Endothelial cell (in vitro differentiated cells): ENCODE measurements at places on chromosomes 3 and 15. TPM values are rescaled to one million over a fixed set of nuclear protein-coding genes. Genes with fewer than 3 reads are reported as not detected.

GRCh38 chr15:81723701-81724100 lies 322.1 kb downstream of the MEX3B start:
- H3K27ac ChIP-seq, result no peak overlapping the region
- H3K27me3 ChIP-seq, result no peaks in the 10 kb centered on the region
- peaks cover 11% of the 10 kb centered on the region for H3K4me1 ChIP-seq
- no peak overlapping the region for H3K4me3 ChIP-seq
- DNase-seq, result no peak

TRAT1 gene
- 0.51 TPM for total RNA-seq

DNA sequence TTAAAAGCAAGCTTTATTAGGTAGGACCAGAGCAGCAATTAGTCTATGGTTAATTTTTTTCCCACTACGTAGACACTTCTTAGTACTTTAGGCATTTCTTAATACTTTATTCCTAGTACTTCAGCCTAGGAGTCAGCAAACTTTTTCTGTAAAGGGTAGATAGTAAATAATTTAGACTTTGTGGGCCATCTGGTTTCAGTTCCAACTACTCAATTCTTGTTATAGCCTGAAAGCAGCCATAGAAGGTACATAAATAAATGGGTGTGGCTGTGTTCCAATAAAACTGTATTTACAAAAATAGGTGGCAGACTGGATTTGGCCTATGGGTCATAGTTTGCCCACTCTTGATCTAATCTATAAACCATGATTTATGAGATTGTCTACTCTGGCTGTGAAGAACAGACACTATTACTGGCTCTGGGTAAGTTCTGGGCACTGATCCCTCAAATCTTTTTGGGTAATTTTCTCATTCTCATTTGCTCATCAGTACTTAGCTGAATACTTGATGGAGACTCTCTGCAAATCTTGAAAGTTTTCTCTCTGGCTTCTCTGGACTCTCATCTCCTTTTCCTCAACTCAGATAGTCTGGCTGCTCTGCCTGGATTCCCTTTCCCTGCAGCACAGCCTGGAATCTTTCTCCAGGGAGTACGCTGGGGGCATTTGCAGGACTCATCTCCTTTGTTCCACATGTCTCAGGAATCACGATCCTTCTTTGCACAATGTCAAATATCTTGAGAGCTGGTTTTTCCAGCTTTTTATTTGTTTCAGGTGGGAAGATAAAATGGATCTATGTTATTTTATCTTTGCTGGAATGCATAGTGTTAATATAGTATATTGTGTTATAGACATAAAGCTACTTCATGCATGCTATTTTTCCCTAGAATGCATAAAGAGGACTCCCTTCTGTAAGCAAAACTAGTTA lies 524.8 kb upstream of the TBL1XR1 start:
- H3K4me3 ChIP-seq, result no peak overlapping the region
- no peaks in the 10 kb centered on the region for H3K36me3 ChIP-seq
- DNase-seq, result no peak
- H3K27ac ChIP-seq, result no peak overlapping the region
- no peaks in the 10 kb centered on the region for H3K27me3 ChIP-seq

GRCh38 chr15:73700041-73700842 lies 16.1 kb downstream of the CD276 start:
- peak overlapping the region; percentile 21 for H3K27ac ChIP-seq
- H3K27me3 ChIP-seq, result peaks cover 16% of the 10 kb centered on the region
- peak overlapping the region; percentile 65 for H3K4me3 ChIP-seq
- H3K36me3 ChIP-seq, result peaks cover 33% of the 10 kb centered on the region
- peaks cover 56% of the 10 kb centered on the region for H3K4me1 ChIP-seq

DNA sequence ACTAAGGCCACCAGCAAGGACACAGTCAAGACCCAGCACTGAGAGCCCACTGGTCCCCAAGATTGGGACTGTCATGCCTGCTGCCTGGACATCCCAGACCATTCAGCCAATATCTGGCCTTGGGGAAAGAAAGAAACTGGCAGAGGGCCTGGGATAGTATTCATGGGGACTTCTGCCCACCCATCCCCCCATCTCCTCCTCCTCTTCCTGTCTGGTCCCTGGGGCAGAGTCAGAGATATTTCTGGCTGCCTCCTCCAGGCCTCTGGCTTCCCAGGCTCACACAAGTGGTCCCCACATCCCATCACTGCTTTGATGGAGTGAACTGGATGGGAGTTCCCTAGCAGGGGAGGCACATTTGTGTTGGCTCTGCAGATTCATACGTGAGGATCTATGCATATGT lies 4.2 kb upstream of the RASL12 start:
- H3K36me3 ChIP-seq, result no peaks in the 10 kb centered on the region
- H3K4me1 ChIP-seq, result peaks cover 2% of the 10 kb centered on the region
- no peak overlapping the region for H3K27ac ChIP-seq
- no peak overlapping the region for H3K4me3 ChIP-seq

GRCh38 chr15:46489276-46489675 lies 854.4 kb downstream of the SQOR start:
- H3K4me1 ChIP-seq, result no peaks in the 10 kb centered on the region
- peaks cover 2% of the 10 kb centered on the region for H3K27me3 ChIP-seq
- H3K27ac ChIP-seq, result no peak overlapping the region
- no peak overlapping the region for H3K4me3 ChIP-seq
- DNase-seq, result no peak

RTP4 gene
- total RNA-seq, result not detected

DNA sequence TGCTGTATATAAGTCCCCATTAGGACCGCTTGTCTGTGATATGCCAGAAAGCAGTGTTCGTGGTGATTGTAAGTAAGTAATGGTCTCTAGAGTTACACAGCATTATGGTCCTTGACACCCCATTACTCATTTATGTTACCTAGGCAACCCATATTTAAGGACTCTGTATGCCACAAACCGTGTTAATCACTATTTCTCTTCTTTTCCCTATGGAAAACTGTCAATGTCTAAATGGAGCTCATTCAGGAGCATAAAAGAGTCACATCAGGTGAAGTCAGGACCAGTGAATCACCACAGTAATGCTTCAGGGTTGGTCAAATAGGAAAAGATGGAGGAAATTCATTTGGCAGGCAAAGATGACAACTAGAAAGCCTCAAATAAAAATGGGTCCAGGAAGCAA lies 146.6 kb upstream of the PEX5L start:
- H3K27ac ChIP-seq, result no peak overlapping the region
- H3K27me3 ChIP-seq, result no peaks in the 10 kb centered on the region
- no peaks in the 10 kb centered on the region for H3K36me3 ChIP-seq
- DNase-seq, result no peak
- no peak overlapping the region for H3K4me3 ChIP-seq

DNA sequence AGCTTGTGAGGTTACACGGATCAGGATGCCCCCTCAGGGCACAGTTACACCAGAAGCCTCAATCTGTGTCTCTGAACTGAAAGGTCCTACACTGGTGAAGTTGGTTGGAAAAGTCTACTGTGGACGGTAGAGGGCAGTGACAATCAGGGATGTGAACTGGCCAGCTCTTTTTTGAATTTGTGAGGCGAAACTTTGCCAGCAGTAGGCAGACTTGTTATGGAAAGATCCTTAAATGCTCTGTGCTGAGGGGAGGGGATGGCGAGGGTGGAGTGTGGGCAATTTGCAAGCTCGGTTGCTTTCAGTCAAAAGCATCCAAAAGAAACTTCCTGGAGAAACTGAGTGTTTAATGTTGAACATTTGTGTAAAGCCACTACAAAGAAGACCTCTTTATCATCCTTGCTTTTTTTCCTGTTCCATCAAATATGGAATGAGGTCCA lies 127.4 kb upstream of the ABHD17C start:
- no peaks in the 10 kb centered on the region for H3K36me3 ChIP-seq
- peaks cover 2% of the 10 kb centered on the region for H3K27me3 ChIP-seq
- H3K4me1 ChIP-seq, result peaks cover 34% of the 10 kb centered on the region
- H3K4me3 ChIP-seq, result no peak overlapping the region
- peak; percentile 64 for DNase-seq

AADACL2 gene
- total RNA-seq, result not detected

GRCh38 chr3:184255291-184256039 lies 5.9 kb downstream of the CAMK2N2 start:
- H3K36me3 ChIP-seq, result peaks cover 8% of the 10 kb centered on the region
- no peak overlapping the region for H3K27ac ChIP-seq
- H3K4me3 ChIP-seq, result no peak overlapping the region
- H3K27me3 ChIP-seq, result peaks cover 25% of the 10 kb centered on the region
- DNase-seq, result no peak

NR1I2 gene
- 0.23 TPM for total RNA-seq

DNA sequence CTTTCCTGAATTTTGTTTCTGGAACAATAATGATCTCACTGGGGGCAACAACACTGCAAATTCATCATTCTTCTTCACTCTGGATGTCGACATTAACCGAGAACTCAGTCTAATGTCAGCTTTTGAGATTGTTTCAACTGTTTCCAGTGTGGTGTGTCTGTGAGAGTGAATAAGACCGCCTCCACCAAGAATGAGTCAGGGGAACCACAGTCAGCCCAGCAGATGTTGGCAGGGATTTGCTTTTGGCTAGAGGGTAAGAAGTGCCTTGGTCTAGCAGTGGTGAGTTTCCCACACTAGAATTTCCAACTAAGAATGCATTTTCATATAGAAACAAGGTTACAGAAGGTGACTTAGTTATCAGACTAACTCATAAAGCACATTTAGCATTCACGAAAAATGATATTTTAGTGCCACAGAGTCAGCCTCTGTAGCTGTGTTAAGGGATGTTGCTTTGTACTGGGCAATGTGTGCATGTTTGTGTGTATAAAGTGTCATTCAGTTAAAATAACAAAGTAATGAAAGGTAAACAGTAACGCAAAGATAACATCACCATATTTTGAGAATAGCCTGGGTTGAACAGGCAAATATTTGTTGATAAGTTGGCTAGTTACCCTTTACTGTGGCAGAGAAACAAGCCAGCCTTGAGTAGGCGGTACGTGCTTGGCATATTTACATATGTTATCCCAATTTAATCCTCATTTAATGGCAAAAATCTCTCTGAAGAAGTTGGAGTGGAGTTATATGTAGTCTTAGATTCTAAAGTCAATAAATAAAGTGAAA lies 33.8 kb downstream of the DRD3 start:
- no peaks in the 10 kb centered on the region for H3K36me3 ChIP-seq
- no peaks in the 10 kb centered on the region for H3K4me1 ChIP-seq
- no peaks in the 10 kb centered on the region for H3K27me3 ChIP-seq
- no peak overlapping the region for H3K27ac ChIP-seq
- no peak for DNase-seq

DNA sequence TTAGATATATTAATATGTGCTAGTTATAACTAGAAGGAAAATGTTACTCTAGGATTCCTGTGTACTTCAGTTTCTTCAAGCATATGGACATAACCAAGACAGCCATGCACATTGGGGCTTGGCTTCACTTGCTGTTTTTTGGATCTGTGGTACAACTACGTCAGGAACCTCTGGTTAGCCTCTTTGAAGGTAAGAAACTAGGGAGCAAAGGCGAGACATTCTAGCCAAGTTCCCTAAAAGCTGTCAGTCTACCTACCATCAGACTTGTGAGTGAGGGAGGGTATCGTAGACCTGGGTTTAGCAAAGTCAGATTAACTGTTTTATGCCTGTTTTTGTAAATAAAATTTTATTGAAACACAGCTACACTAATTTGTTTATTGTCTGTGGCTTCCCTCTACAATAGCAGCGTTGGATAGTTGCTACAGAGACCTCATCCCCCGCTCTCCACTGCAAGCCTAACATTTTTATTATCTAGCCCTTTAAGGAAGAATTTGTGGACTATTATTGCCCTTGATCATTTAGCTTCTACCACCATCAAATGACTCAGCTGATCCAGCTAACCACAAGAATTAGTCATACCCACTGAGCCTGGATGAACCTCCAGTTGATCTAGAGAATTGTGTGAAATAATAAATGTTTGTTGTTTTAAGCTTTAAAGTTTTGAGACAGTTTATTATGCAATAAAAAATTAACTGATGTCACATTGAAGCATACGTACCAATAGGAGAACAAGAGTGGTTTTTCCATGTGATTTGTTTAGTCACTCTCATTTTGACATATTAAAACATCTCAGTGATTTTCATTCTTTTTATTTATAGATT lies 58.1 kb downstream of the RSRC1 start:
- no peak for DNase-seq
- no peak overlapping the region for H3K4me3 ChIP-seq
- no peaks in the 10 kb centered on the region for H3K4me1 ChIP-seq
- no peak overlapping the region for H3K27ac ChIP-seq
- H3K27me3 ChIP-seq, result no peaks in the 10 kb centered on the region

DNA sequence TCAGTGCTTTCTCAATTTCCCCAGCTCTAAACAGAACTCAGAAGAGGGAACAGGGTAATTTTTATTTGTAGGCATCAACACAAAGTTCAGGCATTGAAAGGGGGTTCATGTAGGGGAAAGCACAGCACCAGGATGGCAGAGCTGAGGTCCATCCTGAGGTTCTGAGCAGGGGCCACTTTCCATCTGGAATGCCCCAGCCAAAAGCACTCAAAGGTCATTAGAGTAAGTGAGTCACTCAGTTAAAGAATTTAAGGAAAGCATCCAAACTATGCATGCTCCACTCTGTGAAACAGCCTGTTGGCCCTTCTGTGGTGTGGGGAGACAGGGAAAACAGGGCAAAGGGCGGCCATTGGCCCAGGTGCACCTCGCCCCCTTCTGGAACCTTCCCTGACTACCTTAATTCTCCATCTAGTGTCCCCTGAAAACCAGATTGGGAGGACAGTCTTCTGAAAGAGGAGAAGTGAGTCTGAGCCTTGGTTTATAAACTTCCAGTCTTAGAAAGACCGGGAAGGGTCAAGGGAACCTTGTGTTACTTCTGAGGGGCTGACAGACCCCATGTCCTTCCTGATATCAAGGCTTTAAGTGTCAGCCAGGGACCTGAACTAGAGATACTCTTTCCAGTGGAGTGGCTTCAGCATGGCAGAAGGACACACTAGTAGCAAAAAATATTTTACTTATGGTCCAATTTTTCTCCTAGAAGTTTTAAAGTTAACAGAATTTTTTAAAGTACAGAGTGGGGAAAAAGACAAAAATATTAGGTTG lies 133.3 kb downstream of the MYLK start:
- peaks cover 23% of the 10 kb centered on the region for H3K4me1 ChIP-seq
- no peak overlapping the region for H3K4me3 ChIP-seq
- H3K27me3 ChIP-seq, result no peaks in the 10 kb centered on the region
- no peak for DNase-seq

GRCh38 chr3:151431940-151432339 lies 28.9 kb downstream of the IGSF10 start:
- no peaks in the 10 kb centered on the region for H3K36me3 ChIP-seq
- no peak for DNase-seq
- H3K4me3 ChIP-seq, result no peak overlapping the region
- H3K4me1 ChIP-seq, result no peaks in the 10 kb centered on the region
- no peaks in the 10 kb centered on the region for H3K27me3 ChIP-seq
